HCEC 1CT (cell line): ENCODE measurements at places on chromosomes 11 and 22.
A peak's percentile ranks its signal among the peaks of the same experiment; 100 is the strongest.

DNA sequence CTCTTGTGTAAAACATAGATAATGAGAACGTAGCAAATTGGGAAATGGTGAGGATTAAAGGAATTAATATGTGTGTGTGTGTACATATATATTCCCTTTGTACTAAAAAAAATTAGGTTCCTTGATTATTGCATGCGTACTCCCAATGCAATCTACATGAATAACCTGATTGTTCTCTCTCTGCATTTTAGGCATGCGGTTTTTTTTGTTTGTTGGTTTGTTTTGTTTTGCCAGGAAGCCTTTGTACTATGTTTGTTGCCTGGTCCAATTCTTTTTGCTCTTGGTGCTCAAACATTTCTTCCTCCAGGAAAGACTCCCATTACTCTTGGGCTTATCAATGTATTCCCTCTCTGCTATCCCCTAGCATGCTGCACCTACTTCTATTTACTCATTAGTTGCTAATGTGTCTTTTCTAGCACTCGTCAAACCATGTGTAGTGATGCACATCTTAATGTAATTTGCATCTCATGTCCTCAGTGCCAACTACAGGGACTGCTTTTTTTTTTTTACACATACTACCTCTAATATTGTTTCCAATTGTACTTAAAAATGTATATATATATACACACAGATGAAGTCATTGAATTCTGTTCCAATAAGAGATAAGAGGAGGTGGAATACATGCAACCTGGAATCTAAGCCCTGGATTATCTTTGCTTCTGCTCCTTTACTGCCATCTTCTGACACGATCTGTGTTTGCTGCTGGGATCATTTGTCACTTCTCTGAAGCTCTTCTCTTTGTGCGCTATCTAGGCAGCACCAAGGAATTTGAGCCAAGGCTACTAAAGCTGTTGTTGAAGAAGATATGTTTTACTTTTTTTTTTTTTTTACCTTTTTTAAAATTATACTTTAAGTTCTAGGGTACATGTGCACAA lies 197.2 kb upstream of the ANO3 start:
- peak; percentile 44 for DNase-seq

GRCh38 chr11:128894685-128895084 lies 3.5 kb downstream of the KCNJ5 start:
- DNase-seq = no peak

DNA sequence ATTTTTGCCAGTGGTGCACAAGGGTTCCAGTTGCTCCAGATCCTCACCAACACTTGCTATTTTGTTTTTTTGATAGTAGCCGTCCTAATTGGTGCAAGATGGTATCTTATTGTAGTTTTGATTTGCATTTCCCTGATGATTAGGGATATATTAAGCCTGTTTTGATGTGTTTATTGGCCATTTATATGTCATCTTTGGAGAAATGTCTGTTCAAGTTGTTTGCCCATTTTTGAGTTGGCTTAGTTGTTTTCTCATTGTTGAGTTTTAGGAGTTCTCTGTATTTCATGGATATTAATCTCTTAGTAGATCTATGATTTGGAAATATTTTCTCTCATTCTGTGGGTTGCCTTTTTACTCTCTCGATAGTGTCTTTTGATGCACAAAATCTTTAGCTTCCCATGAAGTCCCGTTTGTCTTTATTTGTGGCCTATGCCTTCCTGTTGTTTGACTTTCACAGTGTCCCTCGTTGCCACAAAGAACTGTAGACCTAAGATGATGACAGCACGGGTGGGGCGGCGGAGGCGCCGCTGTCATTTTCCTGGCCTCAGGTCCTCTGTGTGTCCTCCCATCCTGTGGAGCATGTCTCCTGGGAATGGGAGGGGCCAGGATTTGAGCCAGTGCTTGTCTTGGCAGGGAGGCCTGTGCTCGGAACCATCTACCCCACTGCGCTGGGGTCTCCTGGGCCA lies 33.5 kb downstream of the LRP5 start:
- DNase-seq = no peak

DNA sequence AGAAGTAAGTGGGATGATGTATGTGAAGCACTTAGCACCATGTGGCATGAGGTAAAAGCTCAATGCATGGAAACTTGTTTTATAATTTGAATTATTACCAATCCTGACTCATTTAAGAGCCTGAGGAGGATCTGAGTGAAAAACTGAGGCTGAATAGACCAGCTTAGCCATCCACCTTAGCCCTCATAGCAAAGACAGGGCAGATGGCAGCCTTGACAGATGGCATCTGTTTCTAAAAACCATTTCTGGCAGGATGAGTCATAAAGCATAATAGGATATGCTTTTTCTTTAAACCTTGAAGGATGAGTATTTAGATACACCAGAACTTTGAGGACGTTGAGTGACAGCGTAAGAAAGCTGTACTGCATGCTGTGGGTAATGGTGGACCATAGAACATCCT lies 61.0 kb upstream of the NAV2 start:
- peak; percentile 49 for DNase-seq

- DNase-seq = no peak
Observed at GRCh38 chr11:68267881-68268240, 3.9 kb downstream of the C11orf24 start.

GRCh38 chr11:110123003-110123402 lies 29.8 kb downstream of the ZC3H12C start:
- peak; percentile 67 for DNase-seq

DNA sequence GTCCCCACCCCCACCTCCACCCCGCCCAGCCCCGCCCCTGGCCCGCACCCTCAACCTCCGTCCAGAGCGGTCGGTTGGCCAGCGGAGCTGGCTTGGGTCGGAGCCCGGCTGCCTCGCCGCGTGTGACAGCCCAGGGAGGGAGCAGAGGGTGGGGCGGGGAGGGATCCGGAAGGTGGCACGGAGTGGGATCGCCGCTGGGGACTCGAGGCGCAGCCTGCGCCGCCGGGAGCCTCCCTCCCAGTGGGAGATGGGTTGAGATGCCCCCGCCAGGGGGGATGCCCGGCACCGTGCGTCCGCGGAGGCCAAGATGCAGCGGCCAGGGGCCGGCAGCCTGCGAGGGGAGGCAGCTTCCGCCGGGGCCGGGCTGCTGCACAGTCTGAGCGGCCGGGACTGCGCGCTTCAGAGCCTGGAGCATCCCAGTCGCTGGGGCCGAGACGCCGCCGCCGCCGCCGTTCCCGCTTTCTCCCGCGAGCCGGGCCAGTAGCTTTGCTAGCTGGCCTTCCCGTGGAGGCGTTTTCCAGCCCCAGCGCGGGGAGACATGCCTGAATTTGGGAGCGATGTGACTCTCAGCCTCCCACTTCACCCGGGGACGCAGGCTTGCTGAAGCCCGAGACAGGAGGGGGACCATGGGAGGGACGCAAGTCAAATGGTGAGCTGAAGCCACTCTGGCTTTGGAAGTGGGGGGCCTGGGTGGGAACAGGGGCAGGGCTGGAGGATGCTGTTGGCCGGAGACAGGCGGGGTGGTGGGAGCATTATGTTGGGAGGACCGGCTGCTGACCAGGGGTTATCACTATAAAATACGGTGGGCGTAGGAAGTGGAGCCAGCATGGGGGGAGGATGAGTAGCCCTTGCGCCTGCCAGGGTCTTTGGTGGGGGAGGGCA lies 40.2 kb downstream of the DIXDC1 start:
- peak; percentile 45 for DNase-seq

DNA sequence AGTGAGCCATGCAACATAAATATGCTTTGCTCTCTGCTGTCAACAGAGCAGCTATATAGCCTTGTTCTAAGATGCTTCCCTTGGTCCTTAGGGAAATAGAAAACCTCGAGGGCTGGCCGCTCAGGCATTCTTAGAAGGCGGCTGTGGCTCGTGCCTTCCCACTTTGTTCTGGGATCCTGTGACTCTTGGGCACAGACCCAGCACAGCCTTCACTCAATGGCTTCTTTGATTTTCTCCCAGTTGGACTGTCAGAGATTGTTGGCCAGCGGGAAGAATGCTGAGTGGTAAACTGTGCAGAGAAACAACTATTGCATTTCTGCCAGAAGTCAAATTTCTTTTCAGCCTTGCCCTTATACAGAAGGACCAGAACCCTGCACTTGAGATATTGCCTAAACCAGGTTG lies 9.5 kb upstream of the MICAL2 start:
- no peak for DNase-seq

GRCh38 chr22:20241579-20242392 lies 26.3 kb downstream of the RTN4R start:
- no peak for DNase-seq

DNA sequence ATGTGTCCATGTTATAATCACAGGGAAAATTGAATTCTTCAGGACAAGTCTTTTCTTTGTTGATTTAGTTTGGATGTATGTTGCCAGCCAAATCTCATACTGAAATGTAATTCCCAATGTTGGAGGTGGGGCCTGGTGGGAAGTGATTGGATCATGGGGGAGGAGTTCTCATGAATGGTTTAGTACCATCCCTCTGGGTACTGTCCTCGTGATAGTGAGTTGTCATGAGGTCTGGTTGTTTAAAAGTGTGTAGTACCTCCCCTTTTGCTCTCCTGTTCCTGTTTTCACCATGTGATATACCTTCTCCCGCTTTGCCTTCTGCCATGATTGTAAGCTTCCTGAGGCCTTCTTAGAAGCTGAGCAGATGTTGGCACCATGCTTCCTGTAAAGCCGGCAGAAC lies 100.3 kb downstream of the CCDC81 start:
- DNase-seq = no peak

DNA sequence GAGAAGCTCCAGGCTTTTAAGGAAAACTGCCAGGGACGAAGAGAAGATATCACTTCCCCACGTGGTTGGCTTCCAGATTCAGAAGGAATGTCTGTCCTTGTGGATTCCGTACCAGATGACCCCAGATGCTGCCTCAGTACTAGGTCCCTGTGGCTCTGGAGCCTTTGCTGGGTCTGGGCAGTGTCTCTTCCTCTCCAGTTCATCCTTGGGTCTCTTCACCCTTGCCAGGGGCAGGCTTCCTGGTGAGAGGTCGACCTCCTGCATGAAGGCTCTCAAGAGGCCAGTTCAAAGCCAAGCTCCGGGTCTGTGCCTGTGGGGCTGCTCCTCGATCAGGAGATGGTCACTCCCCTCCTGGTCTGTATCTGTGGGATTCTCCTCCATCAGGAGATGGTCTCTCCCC lies 74.7 kb upstream of the B3GAT1 start:
- no peak for DNase-seq

DNA sequence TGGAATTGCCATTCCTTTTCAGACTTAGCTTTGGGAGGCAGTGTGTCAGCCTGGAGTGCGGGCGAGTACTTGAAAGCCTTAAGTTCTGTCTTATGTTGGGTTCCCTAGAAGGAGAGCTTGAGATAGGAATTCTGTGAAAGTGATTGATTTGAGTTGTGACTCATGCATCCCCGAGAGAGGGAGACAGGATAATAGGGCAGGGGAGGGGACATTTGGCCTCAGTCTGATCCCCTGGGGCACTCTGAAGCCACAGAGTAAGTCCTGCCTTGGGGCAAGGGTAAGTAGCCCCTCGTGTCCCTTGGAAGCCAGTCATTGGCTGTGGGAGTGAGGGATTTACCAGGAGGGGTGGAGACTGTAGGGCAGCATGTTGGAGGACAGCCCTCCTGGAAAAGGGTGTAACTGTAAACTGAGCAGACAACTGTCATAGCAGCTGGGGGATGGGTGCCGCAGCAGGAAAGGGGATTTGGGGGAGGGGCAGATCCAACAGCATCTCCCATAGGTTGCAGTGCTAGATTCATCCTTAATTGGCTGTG lies 44.0 kb downstream of the KIAA1671 start:
- DNase-seq = no peak

DNA sequence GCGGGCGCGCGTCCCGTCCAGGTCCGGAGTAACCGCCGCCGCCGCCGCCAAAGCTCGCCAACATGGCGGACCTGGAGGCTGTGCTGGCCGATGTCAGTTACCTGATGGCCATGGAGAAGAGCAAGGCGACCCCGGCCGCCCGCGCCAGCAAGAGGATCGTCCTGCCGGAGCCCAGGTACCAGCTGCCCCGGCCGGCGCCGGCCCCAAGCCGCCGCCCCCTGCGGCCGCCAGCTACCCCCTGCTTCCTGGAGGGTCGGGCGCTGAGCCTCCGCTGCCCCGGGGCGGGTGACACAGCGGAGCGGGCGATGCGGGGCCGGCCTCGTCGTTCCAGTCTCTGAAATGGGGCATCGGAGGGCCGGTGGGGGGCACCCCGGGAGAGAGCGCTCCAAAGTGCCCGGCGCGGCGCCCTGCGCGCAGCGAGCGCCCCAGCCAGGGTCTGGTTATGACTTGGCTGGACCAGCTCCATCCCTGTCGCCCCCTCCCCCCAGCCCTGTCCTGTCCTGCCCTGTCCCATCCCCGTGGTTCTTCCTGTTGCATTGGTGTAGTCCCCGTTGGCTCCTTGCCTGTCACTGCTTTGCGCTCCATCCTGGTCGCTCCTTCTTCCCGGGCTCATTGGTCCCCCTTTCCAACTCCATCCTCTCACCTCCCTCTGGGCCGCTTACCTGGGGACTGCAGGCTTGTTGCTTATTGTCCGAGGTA lies 653 bp downstream of the GRK3 start:
- no peak for DNase-seq

DNA sequence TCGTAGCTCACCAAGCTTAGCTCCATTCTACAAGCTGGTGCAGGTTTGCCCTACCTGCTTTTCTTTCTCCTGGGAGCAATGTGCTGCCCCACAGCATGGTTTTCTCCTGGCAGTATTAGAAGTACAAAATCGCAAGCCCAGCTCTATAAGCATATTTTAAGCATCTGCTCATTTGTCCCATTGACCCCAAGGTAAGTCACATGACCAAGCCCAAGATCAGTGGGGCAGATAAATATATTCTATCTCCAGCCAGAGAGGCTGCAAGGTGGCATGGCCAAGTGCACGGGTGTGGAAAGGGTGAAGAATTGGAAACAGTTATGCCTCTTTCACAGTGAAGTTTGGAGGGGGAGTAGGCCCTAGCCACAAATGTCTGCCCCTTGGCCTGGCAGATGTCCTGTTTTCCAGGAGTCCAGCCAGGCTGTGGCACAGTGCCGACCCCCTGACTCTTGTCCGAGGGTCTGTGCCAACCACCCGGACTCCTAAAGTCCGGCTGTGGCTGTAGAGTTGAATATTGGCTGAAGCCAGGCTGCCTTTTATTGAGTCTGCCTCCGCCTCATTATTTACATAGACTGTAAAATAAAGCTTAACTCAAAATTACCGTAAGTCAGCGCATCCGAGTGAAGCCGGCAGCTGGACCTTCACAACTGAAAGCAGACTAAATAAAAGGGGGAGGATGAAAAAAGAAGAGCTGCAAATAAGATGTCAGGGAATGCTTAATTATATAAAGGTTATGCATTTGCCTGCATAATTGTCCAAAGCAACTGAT lies 165.7 kb downstream of the COMMD9 start:
- no peak for DNase-seq

- DNase-seq = no peak
Observed at GRCh38 chr11:112997857-112998466, 36.7 kb downstream of the NCAM1 start.

- DNase-seq = no peak
Observed at GRCh38 chr11:85810521-85810870, 445 bp downstream of the SYTL2 start.
